ENCODE measurements at places on chromosomes 1 and 21.

GRCh38 chr1:201461645-201462441 is 7.1 kb downstream of the PHLDA3 start:
- no peak for DNase-seq

DNA sequence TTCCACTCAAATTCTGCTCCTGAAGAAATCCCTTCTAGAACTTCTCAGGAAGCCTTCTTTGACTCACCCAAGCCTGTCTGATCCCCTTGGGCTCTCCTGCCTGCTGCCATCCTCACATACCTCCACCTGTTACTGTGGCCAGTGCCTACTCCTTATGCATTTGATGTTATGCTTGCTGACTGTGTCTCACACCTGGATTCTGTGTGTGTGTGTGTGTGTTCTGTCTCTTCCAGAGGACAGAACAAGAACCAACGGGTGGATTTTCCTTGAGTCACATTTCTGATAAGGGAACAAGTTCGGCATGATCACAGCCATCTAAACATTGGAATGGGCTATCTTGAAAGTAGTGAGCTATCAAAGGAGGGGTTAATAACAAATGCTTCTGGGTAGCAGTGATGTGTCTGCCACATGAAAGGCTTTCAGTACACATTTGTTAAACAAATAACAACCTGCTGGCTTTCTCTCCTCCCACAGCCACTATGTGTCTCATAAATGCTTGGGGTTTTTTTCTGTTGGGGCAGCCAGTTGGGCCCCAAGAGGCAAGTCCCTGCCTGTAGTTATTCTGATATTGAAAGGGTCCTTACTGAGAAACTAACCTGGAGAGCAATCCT is 8.9 kb upstream of the GPR37L1 start:
- DNase-seq: no peak

DNA sequence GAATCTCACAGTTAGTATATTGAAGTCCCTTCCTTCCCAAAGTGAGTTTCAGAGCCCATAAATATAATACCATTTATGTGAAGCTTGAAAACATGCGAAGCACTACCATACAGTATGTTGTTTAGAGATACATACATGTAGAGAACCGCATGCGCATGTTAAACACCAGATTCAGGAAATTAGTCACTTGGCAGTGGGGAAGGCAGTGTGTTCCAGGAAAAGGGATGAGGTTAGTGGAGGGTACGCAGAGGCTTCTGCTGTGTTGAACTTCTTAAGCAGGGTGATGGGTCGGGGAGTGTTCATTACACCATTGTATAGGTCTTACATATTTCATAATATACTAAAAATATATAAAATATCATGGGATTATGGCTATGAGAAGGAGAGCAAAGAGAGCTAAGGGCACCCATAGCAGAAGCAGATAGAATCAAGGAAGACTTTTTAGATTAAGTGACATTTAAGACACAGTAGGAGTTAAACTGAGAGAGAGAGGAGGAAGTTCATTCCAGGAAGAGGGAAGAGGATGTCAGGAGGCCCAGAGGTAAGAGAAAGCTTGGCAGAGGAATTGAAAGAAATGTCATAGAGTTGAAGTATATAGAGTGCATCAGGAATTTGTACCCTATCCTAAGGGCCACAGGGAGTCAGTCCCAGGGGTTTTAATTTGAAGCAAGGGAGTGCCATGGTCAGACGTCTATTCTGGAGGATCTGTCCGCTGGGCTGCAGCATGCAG is 43.5 kb upstream of the SARS1 start:
- no peak for DNase-seq

GRCh38 chr1:82048596-82048995 is 247.9 kb downstream of the ADGRL2 start:
- no peak for DNase-seq

DNA sequence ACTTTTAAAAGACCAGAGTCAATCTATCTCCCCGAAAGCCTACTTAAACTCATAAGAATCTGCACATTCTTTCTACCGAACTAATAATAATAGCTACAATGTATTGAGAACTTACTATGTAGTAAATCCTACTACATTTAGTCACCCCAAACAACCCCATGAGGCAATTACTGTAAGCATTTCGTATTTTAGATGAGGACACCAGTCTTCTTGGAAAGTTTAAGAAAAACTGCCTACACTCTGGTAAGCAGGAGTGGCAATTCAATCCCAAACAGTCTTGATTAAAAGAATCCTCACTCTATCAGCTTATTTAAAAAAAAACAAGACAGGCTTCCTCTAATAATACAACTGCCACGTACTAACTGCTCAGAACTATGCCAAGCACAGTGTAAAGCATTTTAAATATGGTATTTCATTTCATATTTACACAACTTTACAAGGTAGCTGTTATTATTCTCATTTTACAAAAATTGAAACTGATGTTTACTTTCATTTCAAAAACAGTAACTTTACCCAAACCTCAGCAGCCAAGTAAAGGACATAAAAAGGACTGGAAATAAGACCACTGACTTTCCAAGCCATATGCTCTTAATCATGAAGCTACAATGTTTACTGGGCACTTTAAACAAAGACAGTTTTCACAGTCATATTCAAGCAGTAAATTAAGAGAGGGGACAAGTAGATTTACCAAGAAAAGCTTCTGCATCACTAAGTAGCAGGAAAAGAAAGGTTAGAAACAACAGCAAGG is 13.9 kb downstream of the ARID4B start:
- no peak for DNase-seq

- no peak for DNase-seq
Observed at GRCh38 chr1:94144836-94145235, 23.9 kb upstream of the ABCA4 start.

DNA sequence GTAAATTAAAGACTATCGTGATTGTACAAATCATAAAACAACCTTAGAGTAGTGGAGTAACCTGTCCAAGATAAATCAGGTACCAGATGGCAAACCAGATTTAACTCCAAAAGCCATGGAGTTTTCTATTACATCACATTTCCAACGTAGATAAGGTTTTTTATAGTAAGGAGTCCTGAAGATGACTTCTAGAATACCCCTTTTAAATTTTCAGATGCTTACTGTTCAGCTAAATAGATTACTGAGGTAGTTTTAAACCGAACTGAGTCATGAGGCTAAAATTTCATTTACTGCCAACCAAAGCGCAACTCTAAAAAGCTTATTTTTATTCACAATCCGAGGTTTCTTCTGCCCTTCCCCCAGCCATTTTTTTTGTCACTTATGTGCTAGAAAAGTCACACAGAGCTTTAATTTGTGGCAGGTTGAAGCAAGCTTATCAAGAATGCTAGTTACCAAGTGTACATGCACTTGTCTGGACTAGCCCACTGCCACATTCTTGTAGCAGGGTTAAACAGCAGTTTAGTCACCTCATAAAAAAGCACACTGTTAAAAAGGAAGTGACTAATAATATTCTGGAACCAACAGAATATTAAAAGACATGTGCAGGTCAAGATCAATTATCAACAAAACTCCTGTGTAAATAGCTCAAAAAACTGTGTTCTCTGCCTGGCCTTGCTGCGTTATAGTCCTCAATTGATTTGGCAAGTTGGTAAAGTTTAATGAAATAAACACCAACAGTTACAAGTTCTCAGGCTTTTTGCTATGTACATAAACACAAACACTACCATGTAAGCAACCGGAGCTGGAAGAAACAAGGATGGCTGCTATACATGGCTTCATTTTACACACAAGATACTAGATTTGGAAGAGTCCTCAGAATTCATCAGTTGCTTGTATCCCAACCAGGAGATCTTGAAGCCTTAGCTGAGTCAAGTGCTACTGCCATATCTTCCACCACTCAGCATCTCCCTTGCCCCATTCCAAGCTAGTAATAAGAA is 180.3 kb upstream of the DMRTA2 start:
- no peak for DNase-seq

- no peak for DNase-seq
Observed at GRCh38 chr1:236147068-236147467, 4.7 kb downstream of the GPR137B start.

- DNase-seq: peak; percentile 66
Observed at GRCh38 chr1:38727684-38728584, 131.6 kb downstream of the RRAGC start.

- no peak for DNase-seq
Observed at GRCh38 chr1:117598489-117598888, 7.4 kb upstream of the TENT5C start.

DNA sequence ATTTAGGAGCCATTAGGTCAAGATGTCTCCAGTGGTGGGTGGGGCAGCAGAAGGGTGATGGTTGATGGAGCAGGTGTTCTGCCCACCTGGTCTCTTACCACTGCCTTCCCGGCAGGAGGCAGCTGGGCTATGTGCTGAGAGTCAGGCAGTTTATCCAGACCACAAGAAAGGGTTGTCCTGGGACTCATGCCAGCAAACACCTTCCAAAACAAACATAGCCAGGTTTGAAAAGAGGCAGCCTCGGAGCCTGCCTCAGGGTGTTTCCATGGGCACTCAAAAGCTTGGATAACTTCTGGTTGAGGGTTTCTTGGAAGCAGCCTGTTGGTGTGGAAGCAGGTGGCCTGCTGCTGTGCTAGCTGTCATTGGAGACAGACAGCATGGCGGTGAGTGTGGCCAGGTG is 187.2 kb downstream of the PCP4 start:
- DNase-seq: no peak

GRCh38 chr1:156475568-156476500 is 24.7 kb downstream of the MEF2D start:
- no peak for DNase-seq

DNA sequence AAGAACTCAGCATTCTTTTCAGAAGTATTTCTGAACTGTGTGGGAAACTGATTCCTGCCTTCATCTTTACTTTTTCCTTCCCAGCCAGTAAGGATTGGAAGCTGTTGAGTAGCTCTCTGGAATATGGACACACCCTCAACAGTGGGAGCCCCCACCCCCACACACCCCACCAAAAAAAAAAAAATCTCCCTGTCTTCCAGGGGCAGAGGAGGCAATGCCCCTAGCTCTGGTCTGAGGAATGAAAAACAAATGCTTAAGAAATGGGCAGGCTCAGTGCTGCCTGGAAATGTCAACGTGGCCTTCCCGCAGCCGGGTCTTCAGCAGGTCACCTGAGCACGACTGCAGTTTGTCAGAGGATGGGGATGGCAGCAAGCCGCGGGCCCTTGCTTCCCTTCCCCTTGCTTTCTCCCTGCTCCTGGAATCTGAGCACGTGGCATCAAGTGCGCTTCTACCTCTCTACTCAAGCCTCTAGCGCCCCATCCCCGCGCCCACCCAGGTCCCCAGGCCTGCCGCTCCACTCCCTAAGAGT is 479 bp downstream of the RGS16 start:
- DNase-seq: no peak

- DNase-seq: no peak
Observed at GRCh38 chr1:159830722-159831121, 4.0 kb downstream of the SLAMF8 start.

- DNase-seq: no peak
Observed at GRCh38 chr1:88787023-88787903, 103.2 kb downstream of the PKN2 start.

GRCh38 chr1:117180147-117180967 is 30.4 kb downstream of the VTCN1 start:
- no peak for DNase-seq

GRCh38 chr1:39573736-39574624 is 2.6 kb downstream of the PABPC4 start:
- no peak for DNase-seq

DNA sequence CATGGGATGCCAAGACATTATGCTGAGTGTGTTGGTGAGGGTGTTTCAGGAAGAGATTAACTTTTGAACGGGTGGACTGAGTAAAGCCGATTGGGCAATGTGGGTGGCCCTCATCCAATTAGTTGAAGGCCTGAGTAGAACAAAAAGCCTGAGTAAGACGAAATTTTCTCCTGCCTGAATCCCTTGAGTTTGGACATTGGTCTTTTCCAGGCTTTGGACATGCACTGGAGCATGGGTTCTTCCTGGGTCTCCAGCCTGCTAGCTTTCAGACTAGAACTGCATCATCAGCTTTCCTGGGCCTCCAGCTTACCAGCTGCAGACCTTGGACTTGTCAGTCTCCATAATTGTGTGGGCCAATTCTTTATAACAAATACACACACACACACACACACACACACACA is 63.6 kb downstream of the NIBAN1 start:
- no peak for DNase-seq

DNA sequence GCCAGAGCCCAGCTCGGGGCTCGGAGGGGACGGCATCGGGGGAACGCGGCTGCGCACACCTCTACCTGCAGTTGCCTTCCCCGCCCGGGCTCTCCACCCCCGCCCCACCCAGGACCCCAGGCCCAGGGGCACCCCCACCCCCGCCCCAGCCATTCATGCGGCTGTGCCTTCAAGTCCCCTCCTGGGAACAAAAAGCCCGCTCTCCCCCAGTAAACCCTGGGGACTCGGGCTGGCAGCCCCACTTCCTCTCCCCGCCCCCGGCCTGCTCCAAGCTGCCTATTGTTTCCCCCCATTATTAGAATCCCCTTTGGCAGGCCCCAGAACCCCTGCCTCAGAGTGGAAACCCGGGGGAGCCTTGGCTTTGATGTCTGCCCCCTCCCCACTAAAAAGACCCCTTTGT is 18.0 kb downstream of the MEGF6 start:
- DNase-seq: no peak

- DNase-seq: no peak
Observed at GRCh38 chr1:26184086-26184485, 6.3 kb upstream of the CATSPER4 start.

DNA sequence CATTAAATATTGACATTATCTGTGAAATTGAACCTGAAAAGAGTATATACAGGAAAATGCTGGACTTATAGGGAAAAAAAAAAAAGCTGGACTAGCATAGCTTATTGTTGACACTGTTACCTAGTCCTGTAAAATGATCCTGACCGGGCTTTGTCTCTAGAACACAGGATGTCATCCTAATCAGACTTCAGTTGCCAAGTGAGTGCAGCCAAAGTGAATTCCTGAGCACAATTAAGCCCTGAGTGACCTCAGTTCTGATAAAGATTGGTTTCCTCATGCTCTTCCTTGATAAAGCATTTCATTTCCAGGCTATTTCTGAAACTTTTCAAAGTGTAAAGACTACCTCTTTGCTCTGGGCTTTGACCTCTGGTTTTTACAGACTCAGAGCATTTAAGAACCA is 19.8 kb downstream of the SELP start:
- DNase-seq: no peak

GRCh38 chr1:17109892-17110554 is 9.2 kb downstream of the PADI2 start:
- no peak for DNase-seq

DNA sequence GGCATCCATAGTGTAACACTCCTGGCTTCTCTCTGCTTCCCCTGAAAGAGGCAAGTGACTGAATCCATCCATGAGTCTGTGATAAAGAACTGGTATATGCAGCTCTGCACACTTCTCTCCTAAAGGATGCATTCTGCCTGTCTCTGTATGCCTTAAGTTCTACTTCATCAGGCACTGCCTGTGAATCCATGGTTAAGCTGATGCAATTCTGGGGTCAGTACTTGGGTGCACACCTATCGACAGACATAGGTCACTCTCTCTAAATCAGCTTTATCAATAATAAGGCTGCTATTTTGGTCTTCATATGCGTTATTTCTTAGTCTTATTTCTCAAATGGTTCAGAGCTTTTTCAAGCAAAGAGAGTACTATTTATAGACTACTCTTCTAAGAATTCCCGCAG is 32.7 kb upstream of the PTP4A2 start:
- no peak for DNase-seq

- no peak for DNase-seq
Observed at GRCh38 chr1:55064861-55065263, 25.5 kb downstream of the PCSK9 start.

- no peak for DNase-seq
Observed at GRCh38 chr1:4172644-4173599, 272.9 kb upstream of the C1orf174 start.

Data from left renal cortex interstitium (tissue), 4 donors.